Activated gamma-delta T cell treated with Interleukin-2 at 50 U/mL for 16 hours (primary cell): ENCODE measurements at places on chromosomes 13 and 19.

DNA sequence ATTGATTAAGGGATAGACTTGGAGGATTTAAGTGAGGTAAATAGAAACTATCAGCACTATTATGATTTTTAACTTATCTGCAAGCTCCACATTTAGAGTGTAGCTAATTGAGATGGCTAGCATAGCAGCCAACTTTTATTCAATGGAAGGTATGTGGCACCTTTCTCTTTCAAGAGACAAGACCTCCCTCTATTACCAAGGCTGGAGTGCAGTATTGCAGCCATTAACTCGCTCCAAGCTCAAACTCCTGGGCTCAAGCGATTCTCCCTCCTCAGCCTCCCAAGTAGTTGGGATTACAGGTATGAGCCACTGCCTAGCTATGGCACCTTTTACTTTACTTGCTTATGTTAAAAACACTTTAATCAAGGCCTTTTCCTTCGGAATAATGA, 8.2 kb downstream of the TPT1 start:
- no peak for DNase-seq

DNA sequence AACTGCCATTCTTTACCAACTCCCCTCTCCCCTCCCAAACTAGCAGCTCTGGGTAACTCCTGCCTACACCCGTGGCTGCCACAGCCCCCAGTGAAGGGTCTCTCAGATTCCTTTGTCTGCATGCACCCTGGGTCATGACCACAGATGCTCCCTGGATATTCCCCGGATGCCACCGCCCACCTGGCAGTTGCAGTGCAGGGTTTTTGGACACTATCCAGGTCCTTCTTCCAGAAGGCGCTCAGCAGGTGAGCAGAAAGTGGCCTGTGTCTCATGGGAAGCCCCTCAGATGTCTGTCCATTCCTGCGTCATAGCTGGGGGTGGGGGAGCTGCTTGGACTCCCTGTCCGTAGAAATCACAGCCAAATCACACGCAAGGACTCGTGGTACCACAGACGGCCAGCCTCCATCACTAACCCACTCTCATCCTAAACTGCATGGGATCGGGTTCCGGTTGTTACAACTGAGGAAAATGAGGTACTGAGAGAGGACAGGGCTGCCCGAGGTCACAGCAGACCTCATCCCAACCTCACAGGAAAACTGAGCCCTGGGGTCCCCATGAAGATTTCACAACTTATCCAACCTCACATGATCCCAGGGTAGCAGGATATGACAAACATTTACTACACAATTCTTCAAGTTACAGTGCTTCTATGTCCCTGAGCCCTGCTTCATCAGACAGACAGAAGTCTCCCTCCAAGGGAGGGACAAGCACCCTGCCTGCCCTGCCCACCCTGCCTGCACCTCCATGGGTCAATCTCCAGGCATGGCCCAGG, 38.6 kb downstream of the ELL start:
- no peak for DNase-seq

DNA sequence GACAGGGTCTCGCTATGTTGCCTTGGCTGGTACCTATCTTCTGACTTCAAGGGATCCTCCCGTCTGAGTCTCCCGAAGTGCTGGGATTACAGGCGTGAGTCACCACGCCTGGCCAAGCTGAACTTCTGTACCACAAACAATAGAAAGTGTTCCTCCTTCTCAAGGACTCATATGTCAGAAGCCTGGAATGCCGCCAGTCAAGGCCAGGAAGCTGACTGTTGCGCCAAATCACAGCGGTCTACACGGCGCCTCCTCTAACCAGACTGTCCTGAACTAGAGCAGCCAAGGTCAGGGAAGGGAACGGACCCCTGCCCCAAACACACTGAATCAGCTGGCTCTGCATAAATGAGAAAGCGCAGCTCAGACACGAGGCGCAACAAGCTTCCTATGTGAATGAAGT, 14.6 kb downstream of the RAB20 start:
- no peak for DNase-seq

GRCh38 chr13:24651718-24652345, 28.4 kb upstream of the ATP12A start:
- no peak for DNase-seq

DNA sequence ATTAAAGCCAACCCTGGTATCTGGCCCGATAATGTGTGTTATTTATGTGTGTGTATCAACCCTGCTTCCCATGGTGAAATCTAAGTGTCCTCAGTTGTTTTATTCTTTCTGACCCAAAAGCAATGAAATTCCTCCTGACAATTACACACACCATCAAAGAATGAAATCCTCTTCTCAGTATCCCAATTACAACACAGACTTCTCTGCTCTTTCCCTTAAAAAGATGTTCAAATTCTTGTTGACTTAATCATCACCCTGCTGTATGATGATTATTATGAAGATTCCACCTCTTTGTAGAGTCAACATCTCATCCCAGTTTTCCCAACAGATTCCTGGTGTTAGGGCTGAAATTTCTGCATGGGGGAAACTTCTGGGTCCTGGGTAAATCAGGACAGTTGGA, 8.9 kb upstream of the TRPC4 start:
- no peak for DNase-seq

DNA sequence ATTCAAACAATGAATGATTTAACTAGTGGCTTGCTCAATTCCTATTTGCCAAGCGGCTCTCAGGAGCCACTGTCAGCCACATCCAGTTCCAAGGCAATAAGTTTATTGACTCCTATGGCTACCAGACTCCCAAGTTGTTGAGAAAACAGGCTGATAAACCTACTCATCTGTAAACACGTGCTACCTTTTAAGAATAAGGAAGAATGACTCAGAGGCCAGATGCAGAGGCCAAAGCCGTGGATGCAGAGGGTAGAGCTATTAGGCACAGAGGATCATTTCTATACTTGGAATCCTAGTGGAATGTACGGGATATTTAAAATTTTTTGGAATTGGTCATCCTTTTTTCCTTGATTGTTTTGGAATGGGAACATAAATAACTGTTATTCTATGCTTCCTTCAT, 1921.1 kb downstream of the OLFM4 start:
- DNase-seq: no peak

GRCh38 chr19:18193388-18194180, 566 bp downstream of the MPV17L2 start:
- no peak for DNase-seq

DNA sequence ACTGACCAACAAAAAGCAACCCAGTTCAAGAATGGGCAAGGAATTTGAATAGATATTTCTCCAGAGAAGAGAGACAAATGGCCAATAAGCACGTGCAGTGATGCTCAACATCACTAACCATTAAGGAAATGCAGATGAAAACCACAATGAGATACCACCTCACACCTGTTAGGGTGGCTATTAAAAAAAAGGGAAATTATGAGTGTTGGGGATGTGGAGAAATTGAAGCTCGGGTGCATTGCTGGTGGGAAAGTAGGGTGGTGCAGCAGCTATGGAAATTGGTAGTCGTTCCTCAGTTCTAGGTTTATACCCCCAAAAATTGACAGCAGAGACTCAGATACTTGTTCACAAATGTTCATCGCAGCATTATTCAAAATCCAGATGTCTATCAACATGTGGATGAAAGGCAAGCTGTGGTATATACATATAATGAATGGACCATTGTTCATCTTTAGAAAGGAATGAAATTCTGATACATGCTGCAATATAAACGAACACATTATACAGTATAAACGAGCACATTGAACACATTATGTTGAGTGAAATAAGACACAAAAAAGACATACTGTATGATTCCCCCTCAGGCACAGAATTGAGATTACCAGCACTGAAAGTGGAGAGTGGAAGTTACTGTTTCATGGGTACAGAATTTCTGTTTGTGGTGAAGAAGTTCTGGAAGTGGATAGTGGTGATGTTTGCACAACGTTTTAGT, 927 bp downstream of the CHAMP1 start:
- DNase-seq: no peak

DNA sequence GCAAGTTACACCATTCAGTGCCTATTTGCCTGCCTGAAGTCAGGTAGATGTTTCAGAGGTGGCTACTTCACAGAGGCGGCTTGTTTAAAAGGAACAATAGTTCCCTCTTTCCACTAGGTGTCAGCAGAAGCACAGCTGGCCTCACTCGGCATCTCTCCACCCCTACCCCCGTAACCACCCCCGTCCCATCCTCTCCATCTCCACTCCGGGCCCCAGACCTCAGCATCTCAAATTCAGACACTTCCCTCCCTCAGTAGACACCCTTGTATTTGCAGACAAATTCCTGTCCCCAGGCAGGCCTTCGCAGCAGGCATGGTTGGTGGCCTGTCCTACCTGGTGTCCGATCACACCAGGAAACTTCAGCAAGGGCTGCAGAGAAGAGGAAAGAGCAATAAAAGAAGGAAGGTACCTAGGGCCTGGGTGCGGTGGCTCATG, 9.1 kb upstream of the DPP9 start:
- DNase-seq: peak; percentile 38

DNA sequence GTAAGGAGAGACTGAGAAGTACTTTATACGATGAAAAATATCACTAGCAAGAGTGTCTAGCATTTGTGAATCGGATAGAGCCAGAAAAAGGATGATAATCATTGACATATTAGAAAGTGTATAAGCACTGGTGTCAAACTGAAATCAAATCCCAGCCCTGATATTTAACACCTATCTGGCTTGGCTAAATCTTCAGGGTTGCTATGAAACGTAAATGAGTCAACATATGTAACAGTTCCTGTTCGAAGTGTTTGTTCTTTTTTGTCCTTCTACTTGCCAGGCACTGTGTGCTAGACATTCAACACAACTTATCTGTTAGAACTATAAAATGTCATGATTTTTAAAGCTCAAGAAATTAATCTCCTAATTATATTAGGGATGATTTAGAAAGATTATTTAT, 40.8 kb downstream of the SERPINE3 start:
- no peak for DNase-seq

DNA sequence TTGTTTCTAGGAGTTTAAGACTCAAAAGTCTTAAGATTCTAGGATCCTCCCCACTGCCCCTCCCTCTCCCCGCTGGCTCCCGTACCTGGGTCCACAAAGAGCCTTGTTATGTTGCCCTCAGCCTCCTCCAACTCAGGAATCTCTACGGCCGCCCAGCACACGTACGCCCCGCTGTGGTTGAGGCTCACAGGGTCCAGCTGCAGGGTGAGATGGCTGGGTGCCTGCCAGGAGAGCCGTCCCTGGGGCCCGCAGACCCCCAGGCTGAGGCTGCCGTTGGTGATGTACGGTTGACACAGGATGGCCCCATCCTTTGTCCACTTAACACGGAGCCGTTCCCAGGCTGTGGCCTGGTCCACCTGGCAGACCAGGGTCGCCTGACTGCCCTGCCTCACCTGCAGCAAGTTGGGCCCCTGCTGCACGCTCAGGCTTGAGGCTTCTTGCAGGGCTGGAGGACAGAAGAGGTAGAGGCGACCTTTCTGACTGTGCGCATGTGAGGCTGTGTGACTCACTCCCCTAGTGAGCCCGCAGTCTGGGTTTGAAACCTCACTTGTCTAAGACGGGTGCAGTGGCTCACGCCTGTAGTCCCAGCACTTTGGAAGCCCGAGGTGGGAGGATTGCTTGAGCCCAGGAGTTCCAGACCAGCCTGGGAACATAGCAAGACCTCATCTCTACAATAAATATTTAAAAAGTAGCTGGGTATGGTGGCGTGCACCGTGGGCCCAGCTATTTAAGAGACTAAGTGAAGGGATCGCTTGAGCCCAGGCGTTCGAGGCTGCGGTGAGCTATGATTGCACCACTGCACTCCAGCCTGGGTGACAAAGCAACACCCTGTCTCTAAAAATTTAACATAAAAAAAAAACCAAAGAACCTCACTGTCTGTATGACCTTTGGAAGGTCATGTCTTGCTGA, 4.0 kb downstream of the TMIGD2 start:
- DNase-seq: no peak

- no peak for DNase-seq
Observed at GRCh38 chr13:93744033-93744432, 517.4 kb downstream of the GPC6 start.

- no peak for DNase-seq
Observed at GRCh38 chr13:39766464-39767158, 111.1 kb downstream of the COG6 start.

- DNase-seq: no peak
Observed at GRCh38 chr19:12759686-12760085, 8.1 kb downstream of the BEST2 start.

DNA sequence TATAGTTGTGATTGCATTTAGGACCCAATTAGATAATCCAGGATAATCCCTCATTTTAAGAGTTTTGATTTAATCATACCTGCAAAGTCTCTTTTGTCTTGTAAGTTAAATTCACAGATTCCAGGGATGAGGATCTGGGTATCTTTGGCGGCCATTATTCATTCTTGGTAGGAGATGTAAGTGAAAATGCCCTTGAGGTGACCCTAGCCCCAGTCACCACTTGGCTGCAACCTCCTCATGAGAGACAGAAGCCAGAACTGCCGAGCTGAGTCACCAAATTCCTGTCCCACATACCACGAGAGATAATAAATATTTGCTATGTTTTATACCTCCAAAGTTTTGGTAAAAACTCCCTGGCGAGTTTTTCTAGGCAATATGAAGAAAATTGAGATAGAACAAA, 389.4 kb downstream of the RFC3 start:
- DNase-seq: no peak

DNA sequence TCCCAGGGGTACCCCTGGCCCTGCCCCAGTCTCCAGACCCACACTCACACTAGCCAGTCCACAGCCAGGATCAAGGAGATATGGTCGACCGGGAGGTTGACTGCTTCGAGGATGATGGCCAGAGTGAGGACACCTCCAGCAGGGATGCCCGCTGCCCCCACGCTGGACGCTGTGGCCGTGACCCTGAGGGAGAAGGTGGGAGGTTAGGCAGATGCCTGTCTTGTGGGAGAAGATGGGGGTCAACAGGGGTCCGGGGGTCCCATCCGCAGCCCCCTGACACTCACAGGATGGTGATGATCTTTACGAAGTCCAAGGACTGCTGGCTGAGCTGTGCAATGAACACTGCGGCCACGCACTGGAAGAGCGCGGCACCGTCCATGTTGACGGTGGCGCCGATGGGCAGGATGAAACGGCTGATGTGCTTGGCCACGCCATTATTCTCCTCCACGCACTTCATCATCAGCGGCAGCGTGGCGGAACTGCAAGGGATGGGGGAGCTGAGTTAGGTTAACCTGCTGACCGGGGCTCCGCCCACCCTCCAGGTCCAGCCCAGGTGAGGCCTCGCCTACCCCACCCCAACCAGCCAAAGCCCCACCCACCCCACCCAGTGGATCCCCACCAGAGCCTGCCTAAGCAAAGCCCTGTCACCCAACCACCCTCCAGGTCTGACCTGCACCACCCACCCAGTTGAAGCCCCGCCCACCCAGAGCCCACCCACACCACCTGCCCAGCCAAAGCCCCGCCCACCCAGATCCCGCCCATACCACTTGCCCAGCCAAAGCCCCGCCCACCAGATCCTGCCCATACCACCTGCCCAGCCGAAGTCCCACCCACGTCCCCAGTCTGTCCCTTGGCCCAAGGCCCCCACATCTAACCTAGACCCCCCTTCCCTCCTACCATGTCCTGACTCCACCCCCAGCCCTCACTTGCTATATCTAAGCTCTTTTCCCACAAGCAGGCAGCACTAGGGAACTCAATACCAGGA, 11.2 kb downstream of the SLC1A5 start:
- no peak for DNase-seq

DNA sequence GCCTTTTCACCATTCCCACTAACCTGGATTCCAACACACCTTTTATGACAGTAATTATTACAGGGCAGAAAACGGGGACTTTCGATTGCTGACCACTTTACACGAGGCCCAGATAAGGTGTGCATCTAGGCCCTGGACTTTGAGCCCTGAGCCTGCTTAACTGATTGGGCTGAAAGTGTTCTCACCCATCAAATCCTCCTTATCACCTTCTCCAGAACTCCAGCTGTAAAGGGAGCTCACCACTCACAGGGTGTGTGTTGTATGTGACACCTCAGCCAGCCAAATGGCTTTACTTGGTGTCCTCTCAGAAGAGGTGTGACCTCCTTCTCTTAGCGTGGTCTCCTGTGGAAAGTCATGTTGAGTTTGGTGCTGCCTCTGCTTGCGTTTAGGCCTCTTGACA, 36.5 kb downstream of the SIPA1L3 start:
- no peak for DNase-seq
